NK-92 treated with Interleukin-12 subunit alpha and Interleukin-12 subunit beta, amount 100 ng/mL, for 24 hours (cell line): ENCODE measurements at places on chromosomes 4 and X.

GRCh38 chrX:3807906-3808305 is 94.5 kb upstream of the PRKX start:
- no peak for DNase-seq

DNA sequence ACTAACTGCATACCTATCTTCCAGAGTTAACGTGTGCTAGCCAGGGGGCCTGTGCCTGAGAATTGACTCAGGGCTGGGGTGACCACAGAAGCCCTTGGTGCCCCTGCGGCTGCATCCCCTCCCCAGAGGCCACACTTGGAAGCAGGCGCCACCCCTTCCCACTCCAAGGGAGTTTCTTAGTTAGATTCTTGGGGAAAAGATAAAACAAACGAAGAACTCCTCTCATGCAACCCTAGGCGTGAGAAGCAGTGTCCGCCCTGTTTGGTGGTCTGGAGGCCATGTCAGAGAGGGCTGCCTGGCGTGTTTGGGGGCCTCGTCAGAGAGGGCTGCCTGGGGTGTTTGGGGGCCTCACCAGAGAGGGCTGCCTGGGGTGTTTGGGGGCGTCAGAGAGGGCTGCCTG is 50.3 kb upstream of the HGFAC start:
- no peak for DNase-seq

- DNase-seq: no peak
Observed at GRCh38 chr4:60579335-60579734, 620.8 kb upstream of the ADGRL3 start.

GRCh38 chr4:35965300-35965699 is 279.0 kb downstream of the ARAP2 start:
- DNase-seq: no peak

- no peak for DNase-seq
Observed at GRCh38 chr4:158895797-158896576, 127.2 kb downstream of the FNIP2 start.

GRCh38 chrX:45762699-45763647 is 562.3 kb upstream of the DIPK2B start:
- no peak for DNase-seq

DNA sequence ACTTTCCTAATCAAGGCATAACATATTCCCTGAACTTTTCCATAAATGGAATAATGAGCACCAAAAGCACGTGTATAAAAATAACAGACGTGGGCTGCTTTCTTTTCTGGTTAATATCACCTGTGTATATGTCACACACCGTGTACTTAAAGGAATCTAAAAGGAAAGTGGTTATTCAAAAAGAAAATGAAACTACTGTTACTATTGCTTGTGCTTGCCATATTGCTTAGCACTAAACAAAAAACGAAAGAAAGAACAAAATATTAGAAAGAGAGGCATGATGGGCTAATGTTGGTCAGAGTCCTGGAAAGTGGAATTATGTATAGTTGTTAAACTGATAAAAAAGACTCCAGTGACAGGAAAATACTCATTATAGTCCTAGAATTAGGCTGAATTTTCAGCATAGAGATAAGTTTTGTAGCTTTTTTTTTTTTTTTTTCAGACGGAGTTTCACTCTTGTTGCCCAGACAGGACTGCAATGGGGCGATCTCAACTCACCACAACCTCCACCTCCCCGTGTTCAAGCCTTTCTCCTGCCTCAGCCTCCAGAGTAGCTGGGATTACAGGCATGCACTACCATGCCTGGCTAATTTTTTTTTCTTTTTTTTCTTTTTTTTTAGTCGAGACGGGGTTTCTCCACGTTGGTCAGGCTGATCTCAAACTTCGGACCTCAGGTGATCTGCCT is 123.2 kb downstream of the PABPC4L start:
- DNase-seq: no peak

DNA sequence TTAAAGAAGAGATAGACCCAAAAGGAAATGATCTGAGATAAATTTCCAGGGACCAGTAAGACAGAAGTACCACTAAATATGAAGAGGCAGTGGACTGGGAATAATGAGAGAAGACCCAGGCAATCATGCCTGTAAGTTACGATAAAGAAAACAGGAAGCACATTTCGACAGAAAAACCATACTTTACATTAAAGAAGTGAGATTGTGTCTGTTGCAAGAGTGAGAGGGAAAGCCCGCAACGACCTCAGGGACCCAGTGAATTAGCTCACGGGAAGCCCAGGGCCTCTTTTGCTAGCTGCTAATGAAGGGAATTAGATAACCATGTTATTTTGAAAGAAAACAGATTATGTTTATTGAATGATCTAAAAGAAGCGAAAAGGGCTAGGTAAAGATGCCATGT is 28.9 kb upstream of the ACSL1 start:
- DNase-seq: peak; percentile 44

- DNase-seq: no peak
Observed at GRCh38 chrX:49862093-49862492, 17.2 kb upstream of the USP27X start.

GRCh38 chr4:28179126-28179525 is 1318.5 kb downstream of the STIM2 start:
- no peak for DNase-seq

- no peak for DNase-seq
Observed at GRCh38 chr4:48898733-48899431, 7.7 kb downstream of the OCIAD2 start.

GRCh38 chr4:84480082-84480481 is 19.0 kb downstream of the NKX6-1 start:
- DNase-seq: no peak

DNA sequence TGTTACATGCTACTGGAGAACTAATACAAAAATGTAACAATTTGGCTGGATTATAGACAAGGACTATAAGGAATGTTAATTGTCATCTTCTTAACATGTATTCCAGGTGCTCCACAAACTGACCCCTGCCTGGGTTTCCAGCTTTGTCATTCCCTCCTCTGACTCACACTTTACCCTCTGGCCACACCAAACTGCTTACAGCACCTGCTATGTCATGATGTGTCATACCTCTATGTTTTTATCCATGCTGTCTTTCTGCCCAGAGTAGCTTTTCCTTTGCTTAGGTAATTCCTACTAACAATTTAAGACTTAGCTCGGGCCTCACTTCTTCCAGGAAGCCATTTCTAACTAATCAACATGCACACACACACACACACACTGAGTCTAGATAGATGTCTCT is 14.0 kb upstream of the SHROOM4 start:
- DNase-seq: no peak

DNA sequence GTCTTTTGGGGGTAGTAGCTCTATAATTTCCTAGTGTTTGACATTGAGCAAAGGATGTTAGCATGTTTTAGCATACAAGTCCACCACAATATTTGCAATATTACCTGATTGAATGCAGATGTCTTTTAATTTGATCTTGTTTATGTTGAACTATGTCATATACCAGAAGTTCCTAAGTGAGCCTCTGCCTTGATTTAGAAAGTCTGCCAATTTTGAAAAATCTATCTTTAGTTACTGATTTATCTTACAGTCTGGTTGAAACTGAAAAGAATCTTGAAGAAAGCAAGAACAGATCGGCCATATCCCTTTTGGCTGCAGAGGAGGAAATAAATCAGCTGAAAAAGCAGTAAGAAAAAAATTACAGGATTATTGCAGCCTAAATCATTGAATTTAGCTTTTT is 18.5 kb downstream of the SPATA18 start:
- no peak for DNase-seq

DNA sequence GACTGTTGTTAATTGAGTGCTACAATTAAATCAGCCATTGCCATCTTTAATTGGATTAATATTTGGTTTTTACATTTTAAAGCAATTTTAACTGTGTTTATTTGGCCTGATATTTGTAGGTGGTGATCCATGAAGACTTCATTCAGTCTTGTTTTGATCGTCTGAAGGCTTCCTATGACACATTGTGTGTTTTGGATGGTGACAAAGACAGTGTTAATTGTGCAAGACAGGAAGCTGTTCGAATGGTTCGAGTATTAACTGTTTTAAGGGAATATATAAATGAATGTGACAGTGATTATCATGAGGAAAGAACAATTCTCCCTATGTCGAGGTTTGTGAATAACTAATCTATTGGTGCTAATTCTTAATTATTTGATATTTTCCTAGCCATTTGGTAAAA is 82.6 kb downstream of the USP9X start:
- no peak for DNase-seq

DNA sequence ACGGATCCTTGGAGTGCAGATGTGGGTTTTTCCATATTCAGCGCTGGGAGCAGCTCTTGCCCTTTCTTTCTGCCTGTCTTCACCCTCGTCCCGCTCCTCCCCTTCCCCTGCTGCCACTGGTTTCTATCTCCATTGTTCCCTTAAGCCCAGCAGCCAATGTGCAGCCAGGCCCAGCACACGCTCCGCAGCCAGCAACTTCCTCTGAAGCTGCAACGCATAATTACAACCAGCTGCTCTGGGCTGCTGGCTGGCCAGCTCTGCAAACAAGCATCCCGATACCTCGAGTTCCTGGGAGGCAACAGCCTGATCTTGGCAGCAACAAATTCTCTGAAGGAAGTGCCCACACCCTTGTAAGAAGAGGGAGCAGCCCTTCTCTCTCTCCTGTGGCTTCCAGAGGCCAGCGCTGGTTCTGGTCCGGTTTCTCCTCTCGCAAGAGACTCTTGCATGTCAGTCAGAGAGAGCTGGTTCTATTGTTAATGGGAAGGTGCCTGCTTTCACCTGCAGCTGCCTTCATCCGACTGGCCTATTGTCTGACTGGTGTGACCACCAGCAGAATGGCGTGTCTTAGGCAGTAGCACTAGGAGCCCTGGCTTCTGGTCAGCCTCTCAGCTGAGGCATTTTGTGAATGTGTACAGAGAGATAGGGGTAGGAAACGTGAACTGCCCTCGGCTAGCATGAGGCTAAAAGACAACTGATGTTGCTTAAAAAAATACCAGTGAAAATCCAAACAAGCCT is 83.8 kb upstream of the MAML3 start:
- no peak for DNase-seq

- no peak for DNase-seq
Observed at GRCh38 chr4:115418635-115419396, 305.4 kb upstream of the NDST4 start.

- DNase-seq: no peak
Observed at GRCh38 chr4:122821092-122821491, 5.5 kb upstream of the FGF2 start.

GRCh38 chr4:76267811-76268210 is 16.3 kb downstream of the FAM47E start:
- DNase-seq: no peak

DNA sequence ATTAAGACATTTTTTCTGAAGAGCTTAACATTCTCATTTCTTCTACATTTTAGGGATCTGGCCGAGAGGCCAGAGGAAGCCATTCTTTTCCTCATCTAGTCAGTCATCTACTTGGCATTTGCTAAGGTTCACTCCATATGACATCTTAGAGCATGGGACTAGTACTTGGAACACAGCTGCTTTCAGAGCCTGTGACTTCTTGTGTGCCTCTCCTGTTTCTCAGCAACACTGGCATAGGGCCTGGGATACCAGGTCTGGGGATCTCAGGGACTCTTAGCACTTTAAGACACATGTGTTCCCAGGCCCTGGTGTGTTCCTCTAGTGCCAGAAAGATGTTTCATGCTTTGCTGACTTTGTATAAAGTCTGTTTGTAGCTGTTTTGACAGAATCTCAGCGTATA is 7.3 kb downstream of the PLP1 start:
- no peak for DNase-seq

GRCh38 chr4:3436048-3436797 is 5.5 kb upstream of the HGFAC start:
- no peak for DNase-seq

- DNase-seq: no peak
Observed at GRCh38 chr4:47855350-47855749, 17.5 kb upstream of the CORIN start.

DNA sequence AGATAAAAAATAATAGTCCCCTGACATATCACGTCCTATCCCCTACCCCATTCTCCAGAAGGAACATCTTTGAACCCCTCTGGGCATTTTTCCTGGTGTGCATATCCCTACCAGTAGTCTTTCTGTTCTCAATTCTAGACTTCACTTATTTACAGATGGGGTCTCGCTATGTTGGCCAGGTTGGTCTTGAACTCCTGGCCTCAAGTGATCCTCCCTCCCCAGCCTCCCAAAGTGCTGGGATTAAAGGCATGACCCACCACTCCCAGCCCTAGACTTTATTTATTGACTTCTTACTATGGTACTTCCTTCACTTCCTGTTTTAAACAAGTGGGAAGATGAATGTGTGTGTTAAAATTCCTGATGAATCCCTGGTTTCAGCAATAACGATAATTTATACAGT is 612 bp upstream of the RRAGB start:
- DNase-seq: no peak

DNA sequence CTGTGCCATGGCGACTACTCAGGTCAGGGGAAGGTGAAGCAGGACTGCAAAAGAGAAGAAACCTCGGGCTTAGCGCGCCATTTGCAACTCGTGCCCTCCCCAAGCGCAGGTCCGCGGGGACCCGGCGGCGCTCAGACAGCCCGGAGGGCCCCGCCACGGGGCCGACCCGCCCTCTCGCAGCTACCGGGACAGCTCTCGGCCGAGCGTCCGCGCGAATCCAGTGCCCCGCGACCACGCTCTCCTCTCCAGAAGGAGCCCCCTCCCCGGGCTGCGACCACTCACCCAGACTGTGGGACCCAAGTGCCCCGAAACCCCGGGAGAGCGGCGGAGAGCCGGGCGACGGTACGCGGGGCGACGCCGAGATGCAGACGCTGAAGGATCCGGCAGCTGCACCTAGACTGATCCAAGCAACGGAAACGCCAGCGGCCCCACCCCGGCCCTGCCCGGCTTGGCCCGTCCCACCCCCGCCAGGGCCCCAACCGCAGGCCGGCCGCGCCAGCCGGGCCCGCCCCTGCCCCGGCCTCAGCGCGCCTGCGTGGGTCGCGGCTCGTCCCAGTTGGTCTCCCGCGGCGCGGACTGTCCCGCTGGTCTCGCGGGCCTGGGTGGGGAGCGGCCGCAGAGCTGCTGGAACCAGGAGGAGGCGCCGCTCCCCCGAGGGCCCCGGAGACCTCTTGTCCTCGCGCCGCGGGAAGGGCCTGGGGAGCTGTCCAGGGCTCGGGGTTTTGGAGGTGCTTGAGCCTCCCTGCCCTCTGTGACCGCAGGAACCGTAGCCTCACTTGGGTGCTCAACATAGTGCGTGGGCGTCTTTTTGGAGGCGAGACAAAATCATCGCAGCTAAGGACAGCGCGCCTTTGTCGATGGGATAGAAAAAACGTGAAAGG is at the start of gene ANXA5:
Gene ANXA5 (minus strand): TSS at position 400 of the 881 bp plus-strand sequence. CDS start 391 bp downstream, at position 9.
- DNase-seq: peak; percentile 80

GRCh38 chr4:78585633-78586032 is 34.1 kb downstream of the ANXA3 start:
- DNase-seq: no peak

DNA sequence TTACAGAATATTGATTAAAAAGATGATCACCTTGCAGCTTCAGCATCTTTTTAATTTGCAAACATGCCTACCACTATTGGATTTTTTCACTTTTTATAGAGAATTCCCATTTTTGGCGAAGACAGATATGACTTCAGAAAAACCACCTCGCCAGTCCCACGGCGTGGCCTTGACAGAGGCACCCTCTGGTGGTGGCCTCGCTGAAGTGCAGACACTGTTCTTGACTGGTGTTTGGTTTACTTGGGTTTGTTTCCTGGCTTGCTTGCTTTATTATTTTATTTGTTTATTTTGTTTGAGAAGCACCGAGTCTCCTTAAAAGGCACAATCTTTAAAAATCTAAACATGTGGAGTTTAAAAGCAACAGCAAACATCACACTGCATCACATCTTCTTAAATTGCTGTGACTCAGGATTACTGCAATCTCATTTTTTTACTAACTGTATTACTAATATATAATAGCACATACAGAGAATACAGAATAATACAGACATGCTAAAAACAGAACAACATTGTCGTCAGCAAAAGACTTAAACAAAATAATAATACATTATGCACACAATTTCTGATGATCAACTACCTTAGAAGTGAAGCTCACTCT is 13.1 kb upstream of the AMTN start:
- DNase-seq: peak; percentile 7
